ENCODE measurements at places on chromosomes 7 and 10. TPM values are rescaled to one million over a fixed set of nuclear protein-coding genes. Genes with fewer than 3 reads are reported as not detected.
A peak's percentile ranks its signal among the peaks of the same experiment; 100 is the strongest.

GRCh38 chr7:157651366-157652160 is 314.8 kb downstream of the DNAJB6 start:
- DNase-seq, result no peak

- DNase-seq, result peak; percentile 49
Observed at GRCh38 chr7:116353647-116354046, 143.3 kb downstream of the TES start.

TYW1B gene
- polyA plus RNA-seq, result 1.9 TPM

PAX4 gene
- polyA plus RNA-seq, result not detected

BTBD16 gene
- polyA plus RNA-seq, result 3.3 TPM
